ENCODE measurements at places on chromosomes 4 and X.

GRCh38 chr4:154954117-154954516 is 173.0 kb downstream of the RBM46 start:
- DNase-seq: no peak

GRCh38 chr4:44996276-44996845 is 270.0 kb upstream of the GNPDA2 start:
- no peak for DNase-seq

DNA sequence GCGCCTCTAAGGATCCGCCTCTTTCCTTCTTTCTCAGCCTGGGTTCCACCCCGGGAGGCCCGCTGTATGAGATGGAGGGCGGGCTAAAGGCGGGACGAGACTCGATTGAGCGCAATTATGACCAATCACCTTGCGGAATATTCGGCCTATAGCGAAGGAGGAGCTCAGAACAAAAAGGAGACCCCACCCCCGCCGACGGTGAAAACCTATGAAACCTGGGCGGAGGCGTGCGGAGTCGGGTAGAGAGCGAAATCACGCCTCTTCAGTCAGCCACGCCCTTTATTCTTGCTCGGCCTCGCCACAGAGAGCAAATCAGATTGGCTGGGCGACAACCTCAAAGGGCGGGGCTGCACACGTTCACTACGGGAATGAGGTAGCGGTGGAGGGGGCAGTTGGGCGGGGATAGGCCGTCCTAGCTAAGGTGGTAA is 615 bp upstream of the CDK16 start:
- peak; percentile 99 for DNase-seq

DNA sequence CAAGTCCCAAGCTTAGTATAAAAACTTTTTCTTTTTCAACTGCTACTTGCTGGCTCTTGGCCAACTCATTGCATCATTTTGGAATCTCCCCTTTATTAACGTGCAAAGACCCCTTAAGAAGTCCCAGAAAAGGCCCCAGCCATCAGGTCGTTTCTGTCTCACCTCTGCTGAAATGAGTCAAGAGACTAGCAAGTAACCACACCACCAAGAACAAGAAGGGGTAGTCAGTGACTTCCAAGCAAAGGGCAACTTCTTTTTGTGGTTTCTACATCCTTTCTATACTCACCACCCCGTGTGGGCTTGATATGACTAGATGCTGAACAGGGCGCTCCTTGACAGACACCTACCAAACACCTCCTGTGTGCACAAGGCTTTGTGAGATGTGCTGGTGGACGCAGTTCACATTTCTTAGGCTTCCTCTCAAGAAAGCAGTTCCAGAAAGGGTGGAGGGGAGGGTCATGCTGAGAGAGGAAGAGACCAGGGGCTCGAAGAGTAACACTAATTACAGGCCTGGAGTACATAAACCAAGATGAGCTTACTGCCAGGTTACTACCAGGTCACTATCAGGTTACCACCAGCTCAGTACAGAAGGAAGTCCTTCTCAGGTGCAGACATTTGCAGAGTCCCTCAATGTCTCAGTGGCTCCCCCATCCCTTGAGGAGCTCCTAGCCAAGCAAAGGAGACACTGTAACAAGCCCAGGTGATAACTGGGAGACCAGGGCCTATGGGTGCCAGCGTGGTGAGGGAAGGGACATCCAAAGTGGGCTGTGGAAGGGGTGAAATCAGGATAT is 19.3 kb downstream of the JAKMIP1 start:
- DNase-seq: no peak

DNA sequence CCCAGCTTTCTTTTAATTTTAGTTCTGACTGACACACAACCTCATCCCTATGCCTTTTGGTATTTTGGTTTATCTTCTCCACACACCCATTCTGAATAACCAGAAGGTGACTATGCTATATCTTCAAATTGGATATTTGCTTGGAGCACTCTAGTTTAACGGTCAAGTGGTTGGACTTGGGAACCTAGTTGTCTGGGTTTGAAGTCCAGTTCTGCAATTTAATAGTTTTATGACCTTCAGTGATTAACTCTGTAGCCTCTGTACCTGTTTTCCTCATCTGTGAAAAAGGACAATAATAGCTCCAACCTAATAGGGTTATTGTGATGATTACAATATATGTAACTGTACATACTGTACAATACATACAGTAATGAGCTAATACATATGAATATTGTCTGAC is 20.0 kb downstream of the PPM1K start:
- DNase-seq: no peak

DNA sequence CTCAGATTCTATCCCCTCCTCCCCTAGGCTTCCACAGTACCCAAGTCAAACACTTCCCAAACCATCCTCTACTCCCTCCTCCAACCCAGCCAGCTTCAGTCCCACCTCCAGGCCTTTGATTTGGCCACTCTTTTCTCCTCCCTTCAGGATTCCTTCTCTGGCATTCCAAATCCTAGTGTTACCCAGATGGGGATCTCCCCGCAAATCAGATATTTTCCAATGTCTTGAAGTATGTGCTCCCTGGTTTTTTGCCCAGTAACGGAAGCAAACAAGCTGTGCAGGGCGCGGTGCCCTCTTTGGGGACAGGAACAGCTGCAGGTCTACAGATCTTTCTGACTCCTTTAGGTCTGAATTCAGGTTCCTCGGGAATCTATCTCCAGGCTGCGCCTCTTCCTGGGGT is 2.2 kb upstream of the SYN1 start:
- DNase-seq: no peak

GRCh38 chr4:93228021-93228420 is 600.5 kb upstream of the ATOH1 start:
- no peak for DNase-seq

DNA sequence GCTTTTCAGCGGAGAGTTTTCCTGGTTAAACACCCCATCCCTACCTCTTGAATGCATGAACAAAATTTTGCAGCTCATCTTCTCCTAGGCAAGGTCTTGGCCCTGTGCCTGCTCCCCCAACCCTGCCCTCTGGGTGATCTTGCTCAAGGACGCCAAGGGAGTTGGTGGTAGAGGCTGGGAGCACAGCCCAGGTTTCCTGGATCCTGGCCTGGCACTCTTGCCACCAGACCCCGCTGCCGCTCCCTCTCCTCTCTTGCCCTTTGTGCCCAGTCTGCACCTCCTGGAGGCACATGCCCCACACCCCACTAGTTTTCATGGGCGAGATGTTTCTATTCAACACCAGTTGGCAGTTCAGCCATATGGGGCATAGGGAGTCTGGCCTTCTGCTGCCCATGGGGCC is 37.3 kb downstream of the TSC22D3 start:
- DNase-seq: no peak

GRCh38 chr4:58807843-58808615 is 1697.8 kb upstream of the IGFBP7 start:
- DNase-seq: peak; percentile 7

DNA sequence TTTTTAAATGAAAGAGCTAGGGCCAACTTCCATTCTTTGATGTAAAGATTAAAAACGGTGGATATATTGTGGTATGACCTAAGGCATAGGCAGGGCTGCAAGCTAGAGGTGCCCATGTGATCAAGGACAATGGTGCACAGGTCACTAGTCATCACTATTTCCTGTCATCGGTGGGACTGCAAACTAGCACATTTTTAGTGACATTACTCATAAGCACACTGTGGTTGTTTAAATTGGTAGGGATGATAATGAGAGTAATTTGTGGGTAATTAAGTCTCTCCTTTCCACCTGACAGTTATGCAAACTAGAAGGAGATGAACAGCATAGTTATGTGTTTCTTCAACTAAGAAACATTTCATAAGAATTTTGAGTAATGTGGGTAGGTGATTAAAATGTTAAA is 85.4 kb downstream of the GPRIN3 start:
- DNase-seq: no peak

DNA sequence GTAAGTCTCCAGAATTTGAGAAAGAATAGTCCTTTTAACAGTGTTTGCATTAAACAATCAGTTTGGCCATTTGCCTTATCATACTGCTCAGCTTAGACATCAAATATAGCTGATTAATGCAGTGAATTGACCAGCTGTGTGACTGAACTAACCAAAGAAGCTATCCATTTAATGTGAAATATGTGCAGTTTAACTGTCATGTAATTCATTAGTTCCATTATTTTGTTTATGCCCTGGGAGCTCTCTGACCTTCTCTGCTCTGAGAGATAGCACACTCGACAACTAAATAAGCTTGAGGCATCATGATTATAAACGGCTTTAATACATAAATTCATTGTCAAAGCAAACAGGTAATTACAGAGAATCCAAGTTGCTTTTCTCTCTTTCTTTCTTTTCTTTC is 324.3 kb upstream of the PCDH7 start:
- no peak for DNase-seq

- peak; percentile 71 for DNase-seq
Observed at GRCh38 chrX:24259544-24260240, 54.2 kb downstream of the SUPT20HL2 start.

DNA sequence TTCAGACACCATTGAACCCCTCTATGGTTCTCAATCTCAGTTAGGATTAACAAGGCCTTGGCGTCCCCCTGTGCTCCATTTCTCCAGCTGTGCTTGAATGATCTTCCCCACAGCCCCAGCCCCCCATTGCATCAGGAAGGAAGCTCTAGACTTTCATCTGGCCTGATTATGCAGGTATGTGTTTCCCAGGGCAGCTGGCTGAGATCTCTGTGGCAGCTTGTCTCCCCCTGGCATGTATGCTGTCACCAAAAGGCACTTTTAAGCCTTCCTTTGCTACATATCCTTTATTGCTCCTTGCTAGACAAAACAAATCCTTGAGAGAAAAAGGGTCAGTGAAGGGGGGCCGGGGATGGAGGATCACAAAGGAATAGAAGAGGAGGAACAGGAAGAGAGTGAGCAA is 1056.0 kb upstream of the SLIT2 start:
- no peak for DNase-seq

DNA sequence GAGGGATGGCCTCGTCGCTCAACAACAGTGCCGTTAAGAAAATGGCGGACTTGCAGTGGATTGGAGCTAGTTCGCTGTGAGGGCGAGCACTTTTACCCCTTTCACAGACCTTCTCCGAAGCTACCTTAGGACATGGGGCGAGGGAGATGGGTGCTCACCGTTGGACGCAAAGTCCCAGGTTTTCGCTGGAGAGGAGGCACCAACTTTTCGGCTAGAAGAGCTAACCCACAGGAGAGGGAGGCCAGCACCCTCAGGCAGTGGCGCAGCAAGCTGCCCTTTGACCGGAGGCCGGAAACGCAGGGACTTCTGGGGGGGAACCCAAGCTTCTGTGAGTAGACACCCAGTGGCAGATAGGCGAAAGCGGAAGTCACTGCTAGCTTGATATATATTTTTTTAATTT is 93.1 kb upstream of the IL13RA1 start:
- no peak for DNase-seq

- peak; percentile 27 for DNase-seq
Observed at GRCh38 chr4:27048429-27049238, 188.0 kb downstream of the STIM2 start.

DNA sequence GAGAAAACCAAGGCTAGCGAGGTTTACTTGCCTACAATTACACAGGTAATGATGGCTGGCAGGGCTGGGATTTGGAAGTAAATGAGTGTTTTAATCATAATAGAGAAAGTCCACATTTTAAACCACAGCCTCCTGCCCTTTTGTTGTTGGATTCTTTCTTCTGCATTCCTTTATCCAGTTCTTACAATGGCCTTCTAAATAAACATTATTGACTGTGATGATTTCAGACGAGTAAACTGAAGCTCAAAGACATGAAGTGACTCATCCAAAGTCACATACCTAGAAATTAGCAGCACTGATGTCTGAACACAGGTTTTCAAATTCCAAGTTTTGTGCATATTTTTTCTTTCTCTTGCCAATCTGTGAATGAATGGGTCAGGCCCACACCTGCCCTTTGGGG is 51.2 kb upstream of the C1QTNF7 start:
- DNase-seq: peak; percentile 58

- DNase-seq: no peak
Observed at GRCh38 chr4:159343116-159343515, 240.2 kb downstream of the RAPGEF2 start.

DNA sequence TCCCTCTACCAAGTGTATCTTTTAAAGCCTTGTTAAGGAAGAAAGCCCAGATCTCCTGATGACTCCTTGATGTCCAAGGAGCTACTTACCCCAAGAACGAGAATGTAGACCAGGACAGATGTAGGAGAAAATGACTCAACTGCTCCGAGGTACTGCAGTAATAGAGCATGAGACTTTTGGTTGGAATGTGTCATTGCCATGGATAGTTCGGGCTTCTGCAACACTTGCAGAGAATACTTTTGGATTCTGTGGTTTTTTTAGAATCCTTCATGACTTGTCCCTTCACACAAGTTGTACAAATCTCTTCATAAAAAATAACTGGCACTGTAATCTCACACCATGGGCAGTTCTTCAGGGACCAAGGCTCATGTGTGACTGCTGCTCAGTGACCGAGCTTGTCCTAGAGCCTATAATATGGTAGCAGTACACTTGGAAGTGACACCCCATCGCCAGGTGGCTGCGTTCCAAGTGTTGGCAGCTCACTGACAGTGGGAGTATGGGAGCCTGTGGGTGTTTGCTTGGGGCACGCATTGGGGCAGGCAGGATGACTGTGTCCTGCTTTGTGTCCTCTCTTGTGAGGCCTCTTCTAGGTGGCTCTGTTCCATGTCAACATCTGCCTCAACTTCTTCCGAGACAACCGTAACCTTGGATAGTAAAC is 87.9 kb upstream of the WDR1 start:
- no peak for DNase-seq

DNA sequence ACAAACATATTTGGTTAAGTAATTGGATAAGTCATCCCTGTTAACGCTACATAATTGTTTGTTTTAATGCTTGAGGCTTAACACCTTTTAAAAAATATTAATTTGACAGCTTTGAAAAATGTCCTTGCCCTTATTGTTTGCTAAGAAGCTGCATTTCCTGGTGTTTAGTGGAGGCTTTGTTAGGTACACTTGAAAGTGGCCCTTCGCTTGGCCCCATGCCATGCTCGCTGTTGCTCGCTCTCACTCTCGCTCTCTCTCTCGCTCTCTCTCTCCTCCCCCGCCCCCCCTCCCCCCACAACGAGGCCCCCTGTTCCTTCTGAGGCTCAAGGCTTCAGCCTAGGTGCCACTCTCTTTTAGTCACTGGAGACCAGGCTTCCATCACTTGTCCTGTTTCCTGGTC is 139.6 kb downstream of the DCLK2 start:
- DNase-seq: no peak

GRCh38 chr4:169084954-169085353 is 74.9 kb upstream of the CBR4 start:
- no peak for DNase-seq

GRCh38 chr4:137343221-137343620 is 189.1 kb downstream of the PCDH18 start:
- DNase-seq: no peak

DNA sequence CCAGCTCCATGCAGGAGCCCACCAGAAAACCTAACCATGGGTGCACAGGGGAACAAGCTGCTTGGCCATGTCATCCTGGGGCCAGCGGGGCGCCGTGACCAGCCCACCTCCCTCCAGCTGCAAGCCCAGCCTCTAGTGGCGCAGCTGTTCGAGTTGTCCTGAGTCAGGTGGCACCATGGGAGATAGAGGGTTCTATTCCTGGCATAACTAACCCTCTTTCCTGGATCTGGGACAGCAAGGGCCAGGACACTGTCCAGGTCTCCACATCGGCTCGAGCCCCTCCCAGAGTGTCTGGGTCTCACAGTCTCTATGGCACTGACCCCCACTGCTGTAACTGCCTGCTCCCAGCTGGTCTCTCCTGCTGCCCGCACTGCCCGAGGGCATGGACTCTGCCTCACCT is 16.7 kb downstream of the ABLIM2 start:
- no peak for DNase-seq
